T-helper 2 cell treated with Interferon-gamma antibody and Interleukin-4, amounts not matched to agents 5 μg/mL and 100 μg/mL, for 36 hours (primary cell): ENCODE measurements at places on chromosomes 4 and X.

DNA sequence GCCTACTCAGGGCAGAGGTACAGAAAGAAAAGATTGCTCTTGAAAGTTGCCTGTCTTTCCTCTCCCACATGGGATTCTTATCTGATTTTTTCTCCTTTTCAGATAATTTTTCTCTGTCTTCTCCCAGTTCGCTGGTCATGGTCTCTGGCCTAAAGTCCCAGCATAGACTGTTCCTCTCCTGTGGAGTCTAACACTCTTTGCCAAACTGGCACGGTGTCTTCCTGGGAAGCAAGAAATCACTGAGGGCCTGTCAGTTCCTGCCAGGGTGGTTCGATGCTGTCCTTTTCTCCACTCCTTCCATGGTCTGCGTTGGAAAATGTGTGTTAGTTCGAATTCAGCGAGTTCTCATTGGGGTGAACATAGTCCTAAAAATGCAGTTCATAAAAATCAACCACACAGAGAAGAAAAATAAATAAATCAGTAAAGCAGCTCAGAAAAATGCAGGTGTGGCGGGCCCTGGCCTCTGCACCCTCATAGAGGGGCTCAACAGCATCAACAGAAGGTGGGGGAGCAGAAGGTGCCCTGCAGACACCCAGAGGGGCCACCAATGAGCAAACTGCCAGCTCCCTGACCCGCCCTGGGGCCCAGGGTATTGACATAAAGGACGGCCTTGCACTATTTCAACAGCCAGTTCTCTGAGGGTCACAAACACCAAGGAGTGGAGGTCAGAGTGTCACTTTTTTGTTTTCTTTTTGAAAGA is 2.1 kb downstream of the RGN start:
- no peak for DNase-seq

DNA sequence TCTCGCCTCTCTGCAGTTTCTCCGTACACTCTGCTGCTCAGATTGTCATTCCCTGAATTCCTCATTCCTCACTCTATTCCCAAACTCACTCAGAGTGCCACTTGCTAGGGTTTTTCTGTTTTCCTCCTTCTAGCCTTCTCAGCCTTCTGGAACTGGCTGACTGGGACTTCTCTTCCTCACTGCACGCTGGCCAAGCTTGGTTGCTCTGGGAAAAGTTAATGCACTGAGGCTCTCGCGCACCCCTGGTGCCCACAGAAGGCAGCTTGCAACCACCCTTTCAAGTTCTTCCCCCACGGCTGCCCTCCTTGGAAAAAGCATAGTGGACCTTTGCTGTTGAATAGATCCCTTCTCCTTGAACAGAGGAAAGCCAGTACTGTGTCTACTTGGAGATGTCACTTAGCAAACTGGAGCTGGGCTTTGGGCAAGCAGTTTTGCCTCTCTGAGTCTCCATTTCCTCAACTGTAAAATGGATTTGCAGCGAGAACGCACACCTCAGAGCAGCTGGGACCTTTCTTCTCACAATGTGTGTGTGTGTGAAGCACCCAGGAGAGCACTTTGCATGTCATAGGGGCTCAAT is 6.0 kb upstream of the CCKAR start:
- no peak for DNase-seq

- DNase-seq: peak; percentile 49
These were observed 169.9 kb upstream of the AADAT start for GRCh38 chr4:170259631-170260153.

DNA sequence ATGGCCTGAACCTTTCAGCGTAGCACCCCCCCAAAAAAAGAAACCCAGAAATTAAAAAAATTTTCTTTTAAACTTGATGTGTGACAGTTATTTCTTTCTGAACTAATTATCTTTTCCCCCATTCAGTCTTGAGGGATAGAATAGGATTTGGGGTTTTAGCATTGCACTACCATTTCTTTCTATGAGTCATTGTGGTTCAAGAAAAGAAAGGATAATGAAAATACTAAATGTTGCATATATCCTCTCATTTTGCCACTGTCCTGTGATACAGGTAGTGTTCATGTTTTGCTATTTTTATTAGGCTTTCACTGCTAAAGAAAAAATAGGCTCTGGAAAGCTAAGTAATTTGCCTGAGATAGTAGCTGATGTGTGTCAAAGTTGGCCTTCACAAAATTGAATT is 39.4 kb upstream of the DCK start:
- DNase-seq: no peak
